ENCODE measurements at places on chromosomes 12 and 14.

GRCh38 chr14:60639674-60640073 is 9.6 kb downstream of the SIX1 start:
- no peak for DNase-seq

DNA sequence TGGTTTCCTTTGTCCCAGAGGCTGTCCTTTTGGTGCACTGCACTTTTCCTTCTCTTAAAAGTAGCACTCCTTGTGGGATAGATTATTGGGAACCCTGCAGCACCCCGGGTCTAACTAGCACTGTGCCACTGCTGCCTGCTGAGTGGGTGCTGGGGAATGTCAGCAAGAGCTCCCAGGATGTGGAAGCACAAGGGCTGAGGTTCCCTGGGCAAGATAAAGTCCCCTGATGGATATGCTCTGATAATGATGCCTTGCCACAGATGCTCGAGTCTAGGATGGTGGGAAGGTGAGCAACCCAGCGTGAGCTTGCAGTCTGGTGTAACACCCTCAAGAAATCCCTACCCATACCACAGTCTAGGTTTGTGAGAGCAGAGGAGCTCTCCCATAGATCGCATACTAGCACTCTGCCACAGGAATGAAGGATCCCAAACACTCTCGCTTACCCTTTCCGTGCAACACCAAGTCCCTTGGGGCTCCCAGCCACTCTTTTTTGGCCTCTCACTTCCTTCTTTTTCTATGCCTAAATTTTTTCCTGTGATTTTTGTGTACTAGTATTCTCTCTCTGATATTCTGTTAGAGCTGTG is 32.6 kb downstream of the USP15 start:
- no peak for DNase-seq

DNA sequence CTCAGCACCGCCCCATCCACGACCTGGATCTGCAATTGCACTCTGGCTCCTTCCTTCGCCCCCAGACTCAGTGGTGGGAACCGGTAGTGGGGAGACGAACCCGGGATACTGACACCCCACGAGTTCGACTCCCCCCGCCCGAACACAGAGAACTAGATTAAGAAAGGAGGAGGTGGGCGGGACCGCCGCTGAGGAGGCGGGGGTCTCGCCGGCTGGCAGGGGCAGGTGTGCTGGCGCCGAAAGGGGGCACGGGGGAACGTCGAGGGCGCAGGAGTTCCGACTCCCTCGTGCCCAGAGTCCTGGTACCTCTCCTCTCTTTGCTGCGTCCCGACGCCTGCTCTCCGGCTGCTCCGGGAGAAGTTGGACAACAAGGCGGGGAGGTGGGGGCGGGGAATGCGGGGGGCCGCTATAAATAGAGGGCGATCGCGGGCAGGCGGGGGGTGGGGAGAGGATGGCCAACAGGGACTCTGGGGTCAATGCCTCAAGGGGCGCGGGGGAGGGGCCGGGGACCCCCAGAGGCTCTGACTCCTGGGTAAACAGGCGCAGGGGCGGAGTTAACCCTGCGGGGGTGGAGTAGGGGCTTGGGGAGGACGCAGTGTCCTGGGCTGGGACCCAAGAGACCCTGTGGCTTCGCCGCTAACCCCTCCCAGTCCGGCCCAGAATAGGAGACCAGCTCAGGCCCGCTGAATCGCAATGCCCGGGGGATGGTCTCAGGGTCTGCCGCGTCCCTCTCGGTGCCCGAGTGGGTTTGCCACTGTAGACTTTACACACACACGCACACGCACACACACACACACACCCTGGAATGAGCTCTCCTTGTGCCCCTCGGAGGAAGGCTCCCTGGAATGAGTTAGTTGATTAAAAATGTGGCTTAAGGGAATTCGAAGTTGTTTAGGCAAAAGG is 761 bp upstream of the NDRG2 start:
- DNase-seq, result no peak

GRCh38 chr12:1474041-1474573 is 120.3 kb downstream of the FBXL14 start:
- no peak for DNase-seq

DNA sequence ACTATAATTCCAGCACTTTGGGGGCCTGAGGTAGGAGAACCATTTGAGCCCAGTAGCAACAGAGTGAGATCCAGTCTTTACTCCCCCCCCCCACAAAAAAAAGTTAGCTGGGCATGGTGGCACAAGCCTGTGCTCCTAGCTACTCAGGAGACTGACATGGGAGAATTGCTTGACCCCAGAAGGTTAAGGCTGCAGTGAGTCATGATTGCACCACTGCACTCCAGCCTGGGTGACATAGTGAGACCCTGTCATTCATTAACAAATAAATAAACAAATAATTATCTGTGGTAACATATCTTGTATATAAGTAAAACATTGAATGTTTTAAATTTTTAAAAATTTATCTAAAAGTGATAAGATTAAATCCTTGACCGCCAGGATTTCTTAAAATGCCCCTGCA is 4.8 kb downstream of the ENTPD5 start:
- DNase-seq, result no peak

DNA sequence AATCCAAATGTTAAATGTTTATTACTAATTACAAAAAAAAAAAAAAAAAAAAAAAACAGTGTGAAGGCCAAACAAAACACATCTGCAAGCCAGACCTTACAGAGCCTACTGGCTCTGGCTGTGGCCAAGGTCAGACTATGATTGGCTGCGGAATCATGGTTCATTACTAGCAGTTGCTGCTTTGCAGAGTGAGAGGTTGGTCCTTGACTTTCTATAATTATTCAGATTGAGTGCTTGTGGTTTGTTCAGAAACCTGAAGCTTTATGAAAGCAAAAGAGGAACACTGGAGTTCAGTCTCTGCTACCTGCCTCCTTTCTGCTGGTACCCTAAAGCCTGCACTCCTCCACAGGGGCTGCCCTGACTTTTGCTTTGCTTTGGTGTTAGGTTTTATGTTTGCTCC is 550.9 kb downstream of the BCL11B start:
- no peak for DNase-seq

GRCh38 chr12:53122961-53123468 is 19.7 kb downstream of the SOAT2 start:
- no peak for DNase-seq

GRCh38 chr14:51657762-51658161 is 6.1 kb downstream of the FRMD6 start:
- DNase-seq, result no peak

DNA sequence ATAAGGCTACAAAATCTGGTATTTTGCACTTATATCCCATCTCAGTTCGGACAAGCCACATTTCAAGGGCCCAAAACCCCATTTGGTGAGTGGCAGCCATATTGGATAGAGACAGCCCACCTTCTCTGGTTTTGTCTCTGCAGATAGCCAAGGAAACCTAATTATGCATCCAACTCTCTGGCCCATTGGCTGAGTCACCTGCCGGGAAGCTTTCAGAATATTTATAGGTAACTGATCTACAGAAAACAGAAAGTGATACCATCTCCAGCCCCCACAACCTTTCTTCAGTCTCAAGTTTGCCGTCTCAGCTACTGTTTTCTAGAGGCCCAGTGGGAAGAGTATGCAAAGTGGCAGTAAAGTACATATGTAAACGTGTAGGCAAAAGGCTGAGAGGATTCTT is 33.7 kb upstream of the PPP1CC start:
- DNase-seq, result peak; percentile 67

GRCh38 chr12:39176356-39176755 is 266.6 kb downstream of the KIF21A start:
- DNase-seq, result no peak

GRCh38 chr12:32431025-32431424 is 31.7 kb downstream of the FGD4 start:
- DNase-seq, result no peak

GRCh38 chr12:67323007-67323406 is 53.8 kb downstream of the CAND1 start:
- no peak for DNase-seq

GRCh38 chr14:36505892-36506731 is 13.9 kb downstream of the NKX2-1 start:
- DNase-seq, result no peak

GRCh38 chr12:132143336-132144071 is 615 bp downstream of the DDX51 start:
- DNase-seq, result no peak

DNA sequence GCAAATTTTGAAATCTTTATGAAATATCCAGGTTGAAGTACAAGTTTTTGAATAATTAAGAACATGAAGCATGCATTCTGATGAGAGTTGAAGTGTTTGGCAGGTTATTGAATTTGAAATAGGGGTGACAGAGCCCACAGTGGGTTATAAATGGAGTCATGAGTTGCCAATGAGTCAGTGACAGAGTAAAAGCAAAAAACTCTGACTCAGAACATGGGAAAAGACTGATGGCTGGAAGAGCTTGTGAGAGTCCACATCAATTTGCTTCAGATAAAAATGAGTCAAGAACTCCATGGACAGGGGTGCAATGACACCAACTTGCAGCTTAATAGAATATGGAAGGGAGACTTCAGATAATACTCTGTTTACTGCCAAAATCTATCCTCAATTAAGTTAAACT is 105.3 kb downstream of the SLC6A15 start:
- no peak for DNase-seq

GRCh38 chr12:6215932-6216494 is 15.8 kb downstream of the CD9 start:
- DNase-seq, result no peak

DNA sequence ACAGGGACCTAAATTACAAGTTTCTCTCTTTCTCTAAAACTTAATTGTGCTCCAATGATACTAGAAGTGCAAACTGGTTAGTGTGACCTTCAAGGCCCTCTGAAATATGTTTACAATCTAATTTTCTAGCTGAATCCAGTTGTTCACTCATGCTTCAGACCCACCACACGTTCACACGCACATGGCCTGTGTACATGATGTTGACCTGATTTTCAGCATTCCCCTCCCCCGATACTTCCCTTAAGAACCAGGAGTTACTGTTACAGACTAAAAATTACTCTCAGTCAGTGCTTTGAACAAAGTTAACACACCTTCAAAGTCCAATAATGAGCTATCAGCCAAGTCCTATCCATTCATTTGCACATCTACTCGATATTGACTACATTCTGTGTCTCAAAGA is 16.5 kb downstream of the MBIP start:
- no peak for DNase-seq

- no peak for DNase-seq
Observed at GRCh38 chr12:106582641-106583230, at the start of gene RFX4. Gene RFX4, plus strand, starts transcription at chr12:106583004. Its CDS starts 317 bp downstream, at chr12:106583321.

DNA sequence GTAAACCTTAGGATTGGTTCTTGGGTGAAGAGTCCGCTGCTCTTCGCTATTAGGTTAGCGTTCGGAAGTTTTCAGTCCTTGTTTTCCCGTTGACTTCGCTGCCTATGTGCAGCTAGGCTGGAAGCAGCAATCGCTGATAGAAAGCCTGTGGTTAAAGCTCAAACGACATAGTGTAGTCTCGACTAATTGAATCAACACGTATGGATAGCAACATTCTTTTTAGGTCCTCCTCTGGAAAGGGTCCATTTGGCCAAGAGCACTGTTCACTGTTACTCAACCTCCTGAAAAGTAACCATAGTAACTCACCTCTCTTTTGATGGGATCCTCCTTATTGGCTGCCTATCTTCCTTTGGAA is 355.5 kb downstream of the SNAPC1 start:
- DNase-seq, result no peak

DNA sequence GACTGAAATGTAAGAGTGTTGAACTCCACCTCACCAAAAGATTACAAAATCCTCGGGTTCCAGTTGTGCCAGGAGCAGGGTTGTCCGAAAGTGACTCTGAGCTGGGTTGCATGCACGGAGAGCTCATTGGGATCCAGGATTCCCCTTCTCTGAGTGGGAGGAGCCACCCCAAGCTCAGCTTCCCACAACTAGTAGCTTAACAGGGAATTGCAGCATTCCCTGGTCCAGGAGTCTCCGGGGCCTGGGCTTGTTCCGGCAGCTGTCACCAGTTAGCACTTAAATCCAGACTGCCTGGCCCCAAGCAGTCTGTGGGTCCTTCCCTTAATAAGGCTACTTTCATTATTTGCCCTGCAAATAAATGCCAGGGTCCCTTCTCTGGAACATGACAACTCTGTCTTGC is 50.1 kb downstream of the CD9 start:
- DNase-seq, result no peak

DNA sequence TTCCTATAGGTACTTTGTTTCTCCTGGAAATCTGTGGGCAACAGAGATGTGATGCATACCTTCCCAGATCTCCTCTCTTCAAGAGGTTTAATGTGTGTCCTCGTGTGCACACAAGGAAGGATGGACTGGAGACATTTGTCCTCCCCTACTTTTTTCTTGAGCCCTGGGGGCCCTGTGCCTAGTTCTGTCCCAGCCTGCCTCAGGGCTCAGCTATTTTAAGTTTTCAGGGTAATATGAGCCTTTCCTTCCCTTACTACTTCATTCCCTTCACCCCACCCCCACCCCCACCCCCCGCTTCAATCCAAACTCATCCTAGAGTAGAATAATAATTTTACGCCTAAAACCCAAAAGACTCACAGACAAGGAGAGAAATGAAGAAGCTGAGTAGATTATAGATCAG is 446 bp downstream of the STAC3 start:
- DNase-seq, result no peak

All from stimulated activated naive B cell treated with anti-CD40 and anti-IgM and Interleukin-4, amounts not matched to agents 10 μg/mL and 1 μg/mL and 100 μg/mL, for 72 hours (primary cell).